Pancreas (tissue), 10 donors: ENCODE measurements at places on chromosomes 2 and 18. TPM values are rescaled to one million over a fixed set of nuclear protein-coding genes. Genes with fewer than 3 reads are reported as not detected.

DNA sequence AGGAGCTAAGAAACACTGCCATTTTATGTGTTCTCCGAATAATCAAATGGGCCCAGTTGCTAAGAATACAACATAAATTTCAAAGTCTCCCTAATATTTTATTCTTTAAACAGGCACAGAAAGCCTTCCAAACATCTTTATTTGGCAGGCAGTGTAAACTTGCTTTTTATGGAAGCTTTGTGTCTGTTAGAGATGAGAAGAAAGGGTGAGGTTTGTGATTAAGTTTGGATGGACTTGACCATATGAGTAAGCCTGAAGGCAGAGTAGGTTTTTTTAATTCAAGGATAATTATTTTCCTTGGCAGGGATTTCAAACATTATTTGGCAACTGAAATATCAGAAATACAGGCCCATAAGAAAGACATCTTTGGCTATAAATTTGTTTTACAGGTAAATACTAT is 62.9 kb downstream of the COX7A2L start:
- peaks cover 12% of the 10 kb centered on the region for H3K36me3 ChIP-seq
- no peaks in the 10 kb centered on the region for H3K4me1 ChIP-seq
- H3K4me3 ChIP-seq: no peak overlapping the region
- no peak for DNase-seq
- no peaks in the 10 kb centered on the region for H3K27me3 ChIP-seq

DNA sequence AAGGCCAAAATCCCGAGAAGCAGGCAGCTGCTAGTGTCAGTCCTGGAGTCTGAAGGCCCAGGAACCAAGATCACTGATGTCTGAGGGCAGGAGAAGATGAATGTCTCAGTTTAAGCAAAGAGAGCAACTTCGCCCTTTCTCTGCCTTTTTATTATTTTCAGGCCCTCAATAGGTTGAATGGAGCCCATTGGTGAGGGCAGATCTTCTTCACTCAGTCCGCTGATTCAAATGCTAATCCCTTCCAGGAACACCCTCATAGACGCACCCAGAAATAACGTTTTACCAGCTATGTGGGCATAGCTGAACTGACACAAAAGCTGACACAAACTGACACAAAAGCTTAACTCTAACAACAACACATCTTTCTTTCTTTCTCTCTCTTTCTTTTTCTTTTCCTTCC is 78.0 kb upstream of the KCNJ3 start:
- no peaks in the 10 kb centered on the region for H3K27me3 ChIP-seq
- no peak overlapping the region for H3K27ac ChIP-seq
- DNase-seq: no peak
- H3K4me3 ChIP-seq: no peak overlapping the region
- no peaks in the 10 kb centered on the region for H3K36me3 ChIP-seq
- H3K4me1 ChIP-seq: no peaks in the 10 kb centered on the region

The DGUOK gene
- total RNA-seq: 13.5 TPM

DNA sequence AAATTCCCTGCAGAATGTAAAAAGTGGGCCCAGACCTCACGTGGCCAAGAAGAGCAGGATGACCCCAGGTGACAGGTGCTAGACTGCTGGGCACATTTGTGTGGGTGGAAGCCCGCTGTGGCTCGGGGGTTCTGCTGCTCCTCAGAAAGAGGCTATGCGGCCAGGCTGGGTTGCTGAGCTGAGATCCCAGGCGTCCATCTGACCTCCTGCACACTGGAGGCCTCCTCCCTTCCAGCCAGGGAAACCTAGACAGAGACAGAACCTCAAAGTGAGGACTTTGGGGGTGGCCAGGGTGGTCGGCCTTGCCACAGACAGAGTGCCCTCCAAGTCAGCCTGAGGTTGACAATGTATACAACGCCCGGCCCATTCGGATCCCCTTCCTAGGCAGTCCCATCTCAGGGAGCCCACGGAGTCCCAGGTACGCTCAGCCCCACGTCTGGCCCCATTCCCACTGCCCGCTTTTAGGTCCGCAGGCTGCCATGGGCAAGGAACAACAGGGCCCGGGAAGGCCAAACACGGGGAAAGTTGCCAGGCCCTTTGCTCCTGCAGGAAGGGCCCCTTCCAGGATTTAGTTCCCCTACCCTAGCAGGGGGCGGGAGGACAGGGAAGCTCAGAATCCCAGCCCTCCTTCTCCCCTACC is 75.6 kb downstream of the KIAA2012 start:
- no peaks in the 10 kb centered on the region for H3K4me1 ChIP-seq
- H3K27ac ChIP-seq: no peak overlapping the region
- H3K36me3 ChIP-seq: no peaks in the 10 kb centered on the region

- no peak for DNase-seq
- no peak overlapping the region for H3K4me3 ChIP-seq
- no peak overlapping the region for H3K27ac ChIP-seq
- H3K36me3 ChIP-seq: no peaks in the 10 kb centered on the region
- H3K4me1 ChIP-seq: no peaks in the 10 kb centered on the region
Observed at GRCh38 chr2:233048569-233049193, 11.5 kb upstream of the INPP5D start.

The STRN gene
- 16.2 TPM for total RNA-seq

DNA sequence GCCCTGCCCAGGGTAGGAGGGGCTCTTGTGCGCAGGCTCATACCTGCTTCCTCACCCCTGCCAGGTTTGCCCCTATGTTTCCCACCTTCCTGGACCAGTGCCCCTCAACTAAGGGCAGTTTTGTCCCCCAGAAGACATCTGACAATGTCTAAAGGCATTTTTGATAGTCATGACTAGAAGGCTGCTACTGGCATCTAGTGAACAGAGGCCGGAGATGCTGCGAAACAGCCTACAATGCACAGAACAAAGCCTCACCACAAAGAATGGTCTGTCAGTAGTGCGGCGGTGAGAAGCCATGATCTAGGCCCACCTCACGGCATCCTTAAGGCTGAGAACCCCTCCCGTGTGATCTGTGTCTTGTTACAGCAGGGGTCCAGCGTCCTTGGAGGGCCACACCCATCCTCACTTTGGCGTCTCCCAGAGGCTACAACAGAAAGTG is 96.0 kb downstream of the TMEM17 start:
- no peaks in the 10 kb centered on the region for H3K36me3 ChIP-seq
- no peak overlapping the region for H3K27ac ChIP-seq
- no peak for DNase-seq
- H3K27me3 ChIP-seq: no peaks in the 10 kb centered on the region
- H3K4me1 ChIP-seq: no peaks in the 10 kb centered on the region

The SEMA4C gene
- 7.8 TPM for total RNA-seq

DNA sequence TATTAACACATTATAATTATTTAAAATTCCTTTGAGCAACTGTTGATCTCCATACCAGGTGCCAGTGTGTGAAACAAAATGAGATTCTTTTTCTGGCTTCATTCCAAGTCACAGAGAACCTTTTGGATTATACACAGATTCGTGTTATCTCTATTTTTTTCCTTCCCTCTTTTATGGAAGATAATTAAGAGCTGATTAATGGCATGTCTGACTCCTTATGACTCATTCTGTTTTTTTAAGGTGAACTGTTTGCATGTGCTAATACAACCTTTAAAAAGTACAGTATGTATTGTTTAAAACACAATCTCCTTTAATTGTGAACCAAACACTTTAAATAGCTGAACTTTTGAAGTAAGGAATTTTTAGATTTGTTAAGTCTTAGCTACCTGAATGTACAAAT is 39.3 kb downstream of the PELI1 start:
- H3K4me1 ChIP-seq: peaks cover 31% of the 10 kb centered on the region
- no peaks in the 10 kb centered on the region for H3K36me3 ChIP-seq
- H3K27ac ChIP-seq: peak overlapping the region; percentile 53
- no peak for DNase-seq
- H3K4me3 ChIP-seq: no peak overlapping the region

The SEPTIN10 gene
- 27.1 TPM for total RNA-seq

GRCh38 chr2:37379881-37380296 is 35.5 kb downstream of the QPCT start:
- no peak overlapping the region for H3K4me3 ChIP-seq
- no peak overlapping the region for H3K27ac ChIP-seq
- no peaks in the 10 kb centered on the region for H3K4me1 ChIP-seq
- H3K36me3 ChIP-seq: no peaks in the 10 kb centered on the region
- H3K27me3 ChIP-seq: no peaks in the 10 kb centered on the region

GRCh38 chr2:201769666-201770373 is 10.9 kb downstream of the ALS2 start:
- no peak overlapping the region for H3K4me3 ChIP-seq
- H3K36me3 ChIP-seq: no peaks in the 10 kb centered on the region
- no peak for DNase-seq
- H3K27me3 ChIP-seq: no peaks in the 10 kb centered on the region

GRCh38 chr2:171846894-171847293 is 47.1 kb downstream of the SLC25A12 start:
- no peaks in the 10 kb centered on the region for H3K36me3 ChIP-seq
- DNase-seq: no peak
- no peaks in the 10 kb centered on the region for H3K27me3 ChIP-seq
- H3K4me3 ChIP-seq: no peak overlapping the region
- H3K4me1 ChIP-seq: no peaks in the 10 kb centered on the region
- H3K27ac ChIP-seq: no peak overlapping the region

DNA sequence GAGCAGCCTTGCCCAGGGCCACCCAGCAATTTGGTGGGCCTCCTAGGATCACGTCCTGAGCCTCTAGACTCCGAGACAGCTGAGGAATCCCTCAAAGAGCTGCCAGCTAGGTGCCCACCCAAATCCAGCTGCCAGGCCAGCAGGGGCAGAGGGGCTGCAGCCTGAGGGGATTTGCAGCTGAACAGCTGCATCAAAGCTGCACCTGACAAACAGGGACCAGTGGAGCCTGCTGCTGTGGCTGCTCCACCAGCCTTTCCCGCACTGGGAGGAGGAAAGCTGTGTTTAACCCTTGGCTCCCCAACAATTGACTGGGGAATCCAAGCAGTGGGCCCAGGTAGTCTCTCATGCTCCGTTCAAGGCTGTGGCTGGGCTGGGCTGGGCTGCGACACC is 8.2 kb downstream of the ADRA2B start:
- no peak overlapping the region for H3K27ac ChIP-seq
- no peak for DNase-seq
- H3K4me3 ChIP-seq: no peak overlapping the region
- H3K27me3 ChIP-seq: no peaks in the 10 kb centered on the region

GRCh38 chr2:129759472-129760010 is 219.9 kb upstream of the RAB6C start:
- H3K36me3 ChIP-seq: no peaks in the 10 kb centered on the region
- H3K4me3 ChIP-seq: no peak overlapping the region
- H3K27me3 ChIP-seq: no peaks in the 10 kb centered on the region
- DNase-seq: no peak

DNA sequence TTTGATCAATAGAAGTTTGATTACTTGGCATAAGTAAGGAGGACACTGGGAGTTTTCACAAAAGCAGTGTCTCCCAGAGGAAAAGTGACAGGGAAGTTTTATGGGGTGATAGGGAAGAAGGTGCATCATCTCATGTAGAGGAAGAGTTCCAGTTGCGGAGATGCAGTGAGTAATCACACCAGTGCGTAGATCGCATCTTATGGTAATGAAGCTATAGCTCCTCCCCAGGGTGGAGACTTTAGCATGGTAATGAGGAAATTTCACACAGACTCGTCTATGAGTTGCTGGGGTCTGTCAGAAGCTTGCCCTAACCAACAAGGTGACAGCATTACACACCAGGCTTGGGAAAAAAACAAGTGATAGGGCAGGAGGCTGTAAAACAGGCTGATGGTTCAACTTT is 49.0 kb downstream of the KYNU start:
- H3K27me3 ChIP-seq: no peaks in the 10 kb centered on the region
- no peaks in the 10 kb centered on the region for H3K36me3 ChIP-seq
- DNase-seq: no peak
- no peaks in the 10 kb centered on the region for H3K4me1 ChIP-seq
- no peak overlapping the region for H3K4me3 ChIP-seq

The TMEM37 gene
- 11.1 TPM for total RNA-seq

DNA sequence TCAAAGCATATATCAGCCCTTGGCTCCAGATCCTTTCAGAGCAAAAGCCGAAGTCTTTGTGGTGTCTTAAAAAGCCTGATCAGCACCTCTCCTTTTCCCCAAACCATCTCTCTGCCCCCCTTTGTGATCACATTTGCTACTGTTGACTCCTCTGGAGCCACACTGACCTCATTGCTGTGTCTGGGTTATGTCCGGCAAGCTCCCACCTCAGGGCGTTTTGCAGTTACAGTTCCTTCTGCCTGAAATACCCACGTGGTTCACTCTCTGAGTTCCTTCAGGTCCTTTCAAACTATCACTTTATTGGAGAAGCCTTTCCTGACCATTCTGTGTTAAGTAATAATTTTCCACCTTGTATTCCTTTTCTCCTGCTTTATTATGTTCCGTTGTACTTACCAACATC is 11.8 kb downstream of the C2orf69 start:
- no peaks in the 10 kb centered on the region for H3K27me3 ChIP-seq
- no peak for DNase-seq
- no peak overlapping the region for H3K27ac ChIP-seq
- H3K4me3 ChIP-seq: no peak overlapping the region
- H3K36me3 ChIP-seq: no peaks in the 10 kb centered on the region

GRCh38 chr2:190504912-190505311 is 29.6 kb downstream of the NEMP2 start:
- DNase-seq: no peak
- no peak overlapping the region for H3K27ac ChIP-seq
- H3K27me3 ChIP-seq: no peaks in the 10 kb centered on the region
- peaks cover 11% of the 10 kb centered on the region for H3K36me3 ChIP-seq
- H3K4me3 ChIP-seq: no peak overlapping the region

The SERPINB5 gene
- not detected for total RNA-seq

The VIL1 gene
- 21.1 TPM for total RNA-seq

DNA sequence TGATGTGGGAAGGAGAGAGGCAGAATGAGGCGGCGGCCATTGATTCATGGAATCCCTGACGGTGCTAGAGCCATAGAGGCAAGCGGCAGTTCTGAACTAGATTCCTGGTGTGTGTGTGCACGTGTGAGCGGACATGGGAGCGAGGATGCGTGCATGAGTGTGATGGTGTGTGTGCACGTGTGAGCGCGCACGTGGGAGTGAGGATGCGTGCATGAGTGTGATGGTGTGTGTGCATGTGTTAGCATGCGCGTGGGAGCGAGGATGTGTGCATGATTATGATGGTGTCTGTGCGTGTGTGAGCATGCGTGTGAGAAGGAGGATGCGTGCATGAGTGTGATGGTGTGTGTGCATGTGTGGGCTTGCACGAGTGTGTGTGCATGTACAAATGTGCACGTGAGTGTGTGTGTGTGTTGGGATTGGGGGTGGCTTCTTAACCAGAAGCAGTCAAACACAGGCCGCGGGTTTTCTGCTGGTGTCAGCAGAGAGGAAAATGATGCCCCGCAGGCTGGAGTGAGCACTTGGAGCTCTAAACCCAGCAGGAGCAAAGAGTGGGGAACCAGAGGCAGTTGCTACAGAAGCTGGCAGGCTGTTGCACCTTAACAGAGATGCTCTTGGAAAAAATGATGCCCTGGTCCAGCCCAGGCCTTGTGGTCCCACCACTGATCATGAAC is 29.5 kb downstream of the DIPK1C start:
- H3K36me3 ChIP-seq: no peaks in the 10 kb centered on the region
- H3K4me3 ChIP-seq: no peak overlapping the region
- no peak for DNase-seq
- no peak overlapping the region for H3K27ac ChIP-seq
- H3K4me1 ChIP-seq: no peaks in the 10 kb centered on the region

- no peaks in the 10 kb centered on the region for H3K27me3 ChIP-seq
- DNase-seq: no peak
- no peaks in the 10 kb centered on the region for H3K4me1 ChIP-seq
- H3K36me3 ChIP-seq: no peaks in the 10 kb centered on the region
Observed at GRCh38 chr2:129752686-129753085, 226.8 kb upstream of the RAB6C start.

The CAPN14 gene
- 0.06 TPM for total RNA-seq

- no peaks in the 10 kb centered on the region for H3K36me3 ChIP-seq
- H3K27me3 ChIP-seq: no peaks in the 10 kb centered on the region
- DNase-seq: no peak
- no peak overlapping the region for H3K4me3 ChIP-seq
- H3K4me1 ChIP-seq: no peaks in the 10 kb centered on the region
Observed at GRCh38 chr2:173249661-173250641, 104.7 kb upstream of the CDCA7 start.

The TXNDC2 gene
- total RNA-seq: not detected
